ENCODE measurements at places on chromosomes 6 and 20.

DNA sequence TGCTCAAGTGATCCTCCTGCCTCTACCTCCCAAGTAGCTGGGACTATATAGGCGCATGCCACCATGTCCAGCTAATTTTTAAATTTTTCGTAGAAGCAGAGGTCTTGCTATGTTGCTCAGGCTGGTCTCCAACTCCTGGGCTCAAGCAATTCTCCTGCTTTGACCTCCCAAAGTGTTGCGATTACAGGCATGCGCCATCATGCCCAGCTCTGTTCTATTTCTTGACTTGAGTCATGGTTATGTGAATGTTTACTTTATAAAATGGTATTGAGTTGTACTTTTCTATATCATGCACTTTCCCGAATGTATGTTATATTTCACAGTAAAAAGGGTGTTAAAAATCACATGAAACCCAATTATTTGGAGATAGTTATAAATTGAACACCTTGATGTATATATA, 17.3 kb upstream of the ATXN1 start:
- no peak for DNase-seq

DNA sequence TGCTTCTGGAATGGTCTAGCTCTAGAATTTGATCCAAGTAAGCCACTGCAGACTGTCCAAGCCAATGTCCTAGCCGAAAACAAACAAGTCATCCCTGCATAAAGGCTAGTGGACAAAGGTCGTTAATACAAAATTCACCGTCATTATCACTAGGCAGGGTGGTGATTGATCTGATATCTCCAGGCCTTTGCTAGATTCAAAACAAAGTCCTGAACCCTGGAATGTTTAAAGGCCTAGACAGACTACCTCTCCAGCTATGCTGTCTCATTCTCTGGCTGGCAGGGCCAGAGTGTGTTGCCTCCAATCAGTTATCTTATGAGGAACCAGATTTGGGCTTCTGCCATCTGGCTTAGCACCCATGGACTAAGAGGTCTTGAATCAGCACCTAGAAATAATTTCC, 38.3 kb downstream of the MAP7 start:
- DNase-seq, result no peak

DNA sequence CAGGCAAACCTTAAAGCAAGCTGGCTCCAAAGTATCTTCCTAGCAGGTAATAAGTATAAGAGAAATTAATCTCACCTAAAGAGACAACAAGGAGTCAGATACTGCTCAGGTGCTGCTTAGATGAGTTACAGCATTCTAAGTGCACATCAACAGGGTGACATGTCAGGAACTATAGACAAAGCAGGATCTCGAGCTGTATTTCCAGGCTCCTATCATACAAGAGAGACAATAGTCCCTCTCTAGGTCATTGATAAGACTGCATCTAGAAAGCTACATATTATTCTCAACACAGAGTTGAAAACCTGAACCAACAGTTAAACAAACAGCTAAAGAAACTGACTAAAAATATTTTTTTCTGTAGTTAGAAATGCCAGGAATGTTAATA, 3.9 kb downstream of the PTPRK start:
- no peak for DNase-seq

- no peak for DNase-seq
Measured at GRCh38 chr6:127902933-127903332, 2.1 kb upstream of the THEMIS start.

- DNase-seq, result no peak
Measured at GRCh38 chr20:21322921-21323331, 19.8 kb downstream of the XRN2 start.
